ENCODE measurements at places on chromosomes 2 and 18.

- DNase-seq: no peak
Measured at GRCh38 chr18:6428851-6429395, 14.2 kb upstream of the L3MBTL4 start.

DNA sequence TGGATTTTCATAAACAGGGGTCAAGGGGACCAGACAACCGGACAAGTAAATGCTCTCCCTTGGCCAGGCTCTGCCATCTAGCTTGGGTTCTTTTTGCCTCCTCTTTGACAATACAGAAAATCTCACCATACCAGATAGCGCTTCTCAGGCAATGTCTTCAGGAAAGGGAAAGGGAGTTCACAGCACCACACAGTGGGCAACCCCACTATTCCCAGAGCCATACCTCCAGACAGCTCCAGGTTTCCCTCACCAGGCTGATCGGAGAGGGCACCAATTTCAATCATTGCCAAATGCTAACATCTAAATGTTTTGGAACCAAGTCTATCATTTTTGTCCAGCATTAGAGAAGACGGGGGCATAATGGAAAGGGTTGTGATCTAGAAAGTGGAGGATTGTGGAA is 28.1 kb downstream of the CCDC68 start:
- no peak for DNase-seq

DNA sequence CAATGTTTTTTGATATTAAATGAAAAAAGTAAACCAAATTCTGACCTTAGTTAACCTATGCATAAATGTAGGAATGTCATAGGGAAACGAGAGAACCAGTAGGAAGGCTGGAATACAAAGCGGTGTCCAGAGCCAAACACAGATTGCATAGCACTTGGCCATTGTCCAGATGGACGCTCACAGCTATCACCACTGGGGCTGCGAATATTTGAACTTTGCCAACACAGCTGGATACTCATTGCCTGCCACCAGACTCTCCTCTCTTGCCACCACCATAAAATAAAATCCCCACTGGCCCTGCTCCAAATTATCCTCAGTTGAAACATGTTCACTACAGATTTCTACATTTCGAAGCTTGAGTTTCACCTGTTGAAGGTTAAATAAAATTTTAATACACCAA is 159.3 kb upstream of the GULP1 start:
- no peak for DNase-seq

DNA sequence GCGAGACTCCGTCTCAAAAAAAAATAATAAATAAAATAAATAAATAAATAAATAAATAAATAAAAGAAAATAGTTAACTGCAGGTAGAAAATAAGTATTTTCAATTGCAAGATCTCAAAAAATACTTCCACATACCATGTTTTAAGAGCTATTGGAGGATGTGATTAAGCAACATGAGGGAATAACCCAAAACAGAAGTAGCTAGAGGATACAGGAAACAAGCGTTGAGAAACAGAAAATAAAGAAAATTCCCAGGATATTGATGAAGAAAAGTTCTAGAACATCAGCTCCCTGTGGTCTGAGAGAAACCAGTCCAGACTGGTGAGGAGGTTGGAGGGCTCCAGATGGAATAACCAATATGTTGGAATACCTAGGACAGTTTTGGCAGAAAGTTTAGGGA is 57.3 kb upstream of the RND3 start:
- no peak for DNase-seq

- DNase-seq: no peak
Measured at GRCh38 chr2:214808981-214809750, at the start of gene BARD1. TSS of gene BARD1 (minus strand) at chr2:214809683. CDS start at chr2:214809569, 114 bp downstream.

- no peak for DNase-seq
Measured at GRCh38 chr2:204775766-204776165, 230.5 kb downstream of the PARD3B start.

- DNase-seq: no peak
Measured at GRCh38 chr2:36677386-36677785, 19.1 kb upstream of the VIT start.

DNA sequence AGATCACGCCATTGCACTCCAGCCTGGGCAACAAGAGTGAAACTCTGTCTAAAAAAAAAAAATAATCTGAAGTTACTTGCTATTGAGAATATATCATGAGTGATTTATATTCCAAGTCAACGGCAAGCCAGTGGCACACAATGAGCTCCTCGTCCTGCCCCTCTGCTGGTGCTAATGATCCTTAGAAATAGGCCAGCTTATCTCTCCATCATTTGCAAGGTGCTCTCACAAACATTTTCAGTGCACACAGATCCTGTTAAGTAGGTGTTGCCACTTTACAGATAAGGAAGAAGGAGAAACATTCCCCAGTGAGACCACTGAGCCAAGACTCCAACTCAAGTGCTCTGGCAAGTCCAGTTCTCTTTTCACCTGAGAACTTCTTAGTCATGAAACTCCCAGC is 91.3 kb upstream of the GPR45 start:
- no peak for DNase-seq

- no peak for DNase-seq
Measured at GRCh38 chr2:1936427-1936980, 192.2 kb upstream of the PXDN start.

DNA sequence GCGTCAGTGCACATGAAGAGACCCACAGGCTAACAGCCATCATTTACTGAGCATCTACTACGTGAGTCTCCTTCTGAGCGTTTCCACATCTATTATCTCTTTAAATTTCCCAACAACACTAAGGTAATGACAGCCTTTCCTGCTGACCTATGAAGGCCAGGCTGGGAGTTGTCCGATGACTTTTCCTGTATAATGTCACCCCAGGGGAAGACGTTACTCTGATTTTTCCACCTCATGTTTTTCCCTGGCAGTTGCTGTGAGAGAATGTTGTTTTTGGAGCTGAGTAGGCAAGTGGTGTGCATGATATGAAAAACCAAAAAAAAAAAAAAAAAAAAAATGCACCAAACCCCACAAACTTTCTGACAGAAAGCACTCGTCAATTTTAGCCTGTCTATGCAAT is 207.6 kb downstream of the SLC8A1 start:
- no peak for DNase-seq

DNA sequence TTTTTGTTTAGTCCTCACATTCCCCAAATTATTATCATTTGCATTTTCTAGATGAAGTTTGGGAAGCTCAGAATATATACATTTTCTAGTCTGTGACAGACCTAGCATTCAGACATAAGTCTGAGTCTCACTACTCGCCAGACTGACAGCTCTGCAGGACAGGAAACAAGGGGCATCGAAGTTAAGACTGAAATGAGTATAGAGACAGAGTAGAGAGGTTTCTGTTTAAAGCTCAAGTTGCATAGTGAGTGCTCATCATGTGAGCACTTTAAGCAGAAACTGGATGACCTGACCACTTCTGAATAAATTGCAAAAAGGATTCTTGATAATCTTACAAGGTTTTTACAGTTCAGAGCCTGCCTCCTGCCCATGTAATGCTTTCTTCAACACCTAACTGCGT is 1.1 kb downstream of the HADHB start:
- DNase-seq: no peak

DNA sequence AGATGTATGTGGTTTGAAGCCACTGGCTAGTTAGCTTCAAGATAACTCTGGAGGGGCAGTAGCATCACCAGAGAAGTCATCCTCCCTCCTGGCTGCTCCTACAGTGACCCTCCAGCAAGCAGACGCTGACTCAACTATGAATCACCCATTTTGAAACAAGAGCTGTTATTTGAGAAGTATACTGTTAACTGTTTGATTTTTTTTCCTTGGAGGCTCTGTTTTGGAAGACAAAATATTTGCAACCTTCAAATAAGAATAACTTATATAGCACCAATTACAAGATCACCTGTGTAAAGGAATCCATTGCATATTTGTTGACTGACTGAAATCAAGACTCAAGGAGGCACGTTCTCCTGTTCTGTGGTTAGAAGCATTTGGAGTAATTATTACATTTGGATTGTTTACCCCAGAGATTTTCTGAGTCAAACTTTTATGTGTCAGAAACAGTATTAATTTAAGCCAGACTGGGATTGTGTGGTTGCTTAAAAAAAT is 313.8 kb downstream of the MTX2 start:
- DNase-seq: no peak

DNA sequence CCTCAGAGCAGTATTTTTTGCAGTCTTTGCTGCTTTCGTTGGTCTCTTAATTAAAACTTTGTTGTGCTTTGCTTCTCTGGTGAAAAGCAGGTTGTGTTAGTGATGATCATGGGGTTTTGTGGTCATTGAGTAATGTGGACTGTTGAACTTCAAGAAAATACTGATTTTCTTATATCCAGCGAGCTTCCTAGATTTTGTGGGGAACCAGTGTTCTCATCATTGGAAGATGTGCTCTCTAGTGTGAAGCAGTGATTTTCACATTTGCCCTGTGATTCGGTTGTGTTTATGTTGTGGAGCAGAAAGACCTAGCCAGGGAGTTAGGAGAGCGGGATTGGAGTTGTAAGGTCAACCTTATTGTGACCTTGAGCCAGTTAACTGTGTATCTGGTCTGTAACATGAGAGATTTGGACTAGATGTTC is 12.4 kb downstream of the ASAP2 start:
- DNase-seq: no peak

GRCh38 chr2:10481666-10482157 is 33.6 kb upstream of the ODC1 start:
- DNase-seq: no peak
